ENCODE measurements at places on chromosomes 16 and 17.

GRCh38 chr16:77169650-77170236, 21.2 kb upstream of the MON1B start:
- DNase-seq: peak; percentile 46

DNA sequence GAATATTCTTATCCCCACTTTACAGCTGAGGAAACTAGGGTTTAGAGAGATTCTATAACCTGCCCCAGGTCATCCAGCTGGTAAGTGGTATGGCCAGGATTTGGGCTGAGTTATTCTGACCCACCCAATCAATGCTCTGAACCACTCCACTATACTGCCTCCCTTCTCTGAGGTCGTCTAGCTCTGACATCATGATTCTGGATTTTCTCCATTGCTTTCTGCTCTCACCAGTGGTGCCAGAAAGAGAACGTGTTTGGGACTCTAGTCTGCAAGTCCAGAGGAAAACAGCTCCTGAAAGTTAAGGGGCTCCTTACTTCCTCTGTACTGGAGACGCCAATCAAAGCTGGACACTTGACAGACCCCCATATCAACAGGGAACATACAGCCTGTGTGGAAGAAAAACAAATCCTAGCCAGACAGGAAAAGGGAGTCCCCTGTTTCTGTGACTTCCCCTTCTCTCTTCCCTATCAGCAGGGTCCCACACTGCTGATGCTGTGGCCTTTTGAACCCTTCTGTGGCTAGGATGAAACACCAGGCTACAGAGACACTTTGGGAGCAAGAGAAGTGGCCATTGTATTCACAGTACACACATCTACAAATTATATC, 6.0 kb upstream of the EZH1 start:
- DNase-seq: no peak

DNA sequence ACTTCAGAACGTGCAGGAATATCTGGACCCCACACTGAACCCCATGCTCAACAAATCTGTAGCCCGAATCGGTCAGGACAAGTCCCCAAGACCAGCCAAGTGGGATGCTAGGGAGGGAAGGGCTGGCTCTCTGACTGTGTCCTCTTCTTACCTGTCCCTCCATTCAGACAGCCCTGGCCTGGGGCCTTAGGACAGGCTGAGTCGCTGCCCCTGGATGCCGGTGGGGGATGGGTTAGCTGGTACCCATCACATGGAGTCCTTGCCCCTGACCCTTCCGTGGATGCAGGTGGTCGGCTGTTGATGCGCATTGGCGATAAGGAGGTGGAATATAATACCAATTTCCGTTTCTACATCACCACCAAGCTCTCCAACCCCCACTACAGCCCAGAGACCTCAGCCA, 16.0 kb upstream of the KDM6B start:
- no peak for DNase-seq

DNA sequence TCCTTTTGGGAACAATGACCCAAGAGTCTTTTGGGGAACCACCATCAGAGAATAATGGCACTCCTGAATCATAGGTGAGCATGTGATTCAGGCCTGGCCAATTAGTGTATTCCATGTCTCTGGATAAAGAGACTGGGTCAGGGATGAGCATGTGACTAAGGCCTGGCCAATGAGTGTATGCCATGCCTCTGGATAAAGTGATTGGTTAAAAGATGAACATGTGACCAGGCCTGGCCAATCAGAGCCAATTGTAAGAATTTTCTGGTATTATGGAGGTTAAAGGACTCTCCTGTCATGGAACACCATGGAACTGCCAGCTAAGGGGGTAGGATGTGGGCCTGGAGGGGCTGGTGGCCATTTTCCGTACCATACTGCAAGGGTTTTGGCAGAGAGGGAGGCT, 194.3 kb downstream of the C16orf78 start:
- DNase-seq: no peak

DNA sequence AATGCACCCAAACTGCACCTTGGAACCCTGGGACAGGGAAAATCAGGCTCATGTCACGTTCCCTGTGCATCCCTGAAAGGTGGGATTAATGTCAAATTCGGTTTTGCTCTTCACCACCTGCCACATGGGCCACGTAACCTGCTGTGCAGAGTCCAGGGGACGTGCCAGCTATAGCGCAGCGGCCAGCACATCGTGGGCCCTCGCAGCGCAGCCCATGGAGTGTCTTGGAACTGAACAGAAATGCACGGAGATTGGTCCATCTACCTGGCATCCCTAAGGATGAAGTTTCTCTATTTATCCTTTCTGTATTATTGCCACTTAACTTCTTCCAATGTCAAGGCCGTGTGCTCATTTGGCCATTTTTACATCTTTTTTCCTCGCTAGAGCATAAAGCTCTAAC, 68.1 kb upstream of the TRAP1 start:
- no peak for DNase-seq

- DNase-seq: no peak
Observed at GRCh38 chr17:39848600-39848999, 15.5 kb downstream of the IKZF3 start.

DNA sequence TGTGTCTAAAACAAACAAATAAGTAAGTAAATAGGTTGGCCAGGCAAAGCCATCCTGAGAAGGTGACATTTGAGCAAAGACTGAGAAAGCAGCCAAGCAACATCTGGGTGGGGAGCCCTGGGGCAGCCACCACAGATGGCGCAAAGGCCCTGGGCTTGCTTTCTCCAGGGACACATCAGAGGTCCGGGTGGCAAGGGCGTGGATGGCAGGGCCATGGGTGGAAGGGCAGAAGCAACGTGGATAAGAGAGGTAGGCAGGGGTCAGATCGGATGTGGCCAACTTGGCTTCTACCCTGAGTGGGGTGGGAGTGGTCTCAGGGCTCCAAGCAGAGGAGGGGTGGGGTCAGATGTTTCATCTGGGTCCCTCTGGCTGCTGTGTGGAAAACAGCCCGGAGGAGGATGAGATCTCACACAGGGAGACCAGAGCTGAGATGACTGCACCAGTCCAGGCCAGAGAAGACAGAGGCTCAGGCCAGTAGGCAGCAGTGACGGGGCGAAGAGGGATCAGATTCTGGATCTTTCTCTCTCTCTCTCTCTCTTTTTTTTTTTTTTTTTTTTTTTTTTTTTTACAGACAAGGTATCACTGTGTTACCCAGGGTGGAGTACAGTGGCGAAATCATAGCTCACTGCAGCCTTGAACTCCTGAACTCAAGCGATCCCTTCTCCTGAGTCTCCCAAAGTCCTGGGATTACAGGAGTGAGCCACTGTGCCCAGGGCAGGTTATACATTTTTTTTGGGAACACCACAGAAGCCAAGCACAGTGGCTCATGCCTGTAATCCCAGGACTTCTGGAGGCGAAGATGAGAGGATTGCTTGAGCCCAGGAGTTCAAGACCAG, 6.1 kb upstream of the SPN start:
- DNase-seq: no peak

GRCh38 chr16:87762620-87763019, 3.2 kb downstream of the KLHDC4 start:
- no peak for DNase-seq

GRCh38 chr17:63042256-63042812, 76.3 kb downstream of the TANC2 start:
- no peak for DNase-seq

All from stimulated activated CD4-positive, alpha-beta T cell treated with anti-CD3 and anti-CD28 coated beads, Interleukin-1b, Interleukin-23, amount 100 ng/mL, for 48 hours (primary cell).